ENCODE measurements at places on chromosomes 3 and 15.

GRCh38 chr3:107346564-107346963 is 30.7 kb upstream of the CCDC54 start:
- no peak for DNase-seq

DNA sequence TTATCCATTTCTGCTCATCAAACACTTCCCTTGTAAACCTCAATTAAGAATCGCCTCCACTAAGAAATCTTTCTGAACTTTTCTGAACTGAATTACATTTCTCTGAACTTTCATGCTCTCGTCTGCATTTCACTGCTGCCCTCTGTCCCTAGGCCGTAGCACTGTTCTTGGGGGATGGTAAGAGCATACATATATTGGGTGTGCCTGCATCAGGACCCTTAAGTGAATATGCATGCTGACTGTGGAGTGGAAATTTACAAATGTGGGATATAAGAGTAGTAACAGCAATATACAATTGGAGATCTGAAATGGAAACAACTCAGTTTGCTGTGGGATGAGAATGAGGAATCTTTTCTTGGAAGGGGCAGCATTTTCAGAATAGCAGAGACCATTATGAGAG is 148.6 kb downstream of the MCTP2 start:
- DNase-seq, result no peak

- DNase-seq, result no peak
Measured at GRCh38 chr3:53811143-53811927, 34.9 kb downstream of the CHDH start.

DNA sequence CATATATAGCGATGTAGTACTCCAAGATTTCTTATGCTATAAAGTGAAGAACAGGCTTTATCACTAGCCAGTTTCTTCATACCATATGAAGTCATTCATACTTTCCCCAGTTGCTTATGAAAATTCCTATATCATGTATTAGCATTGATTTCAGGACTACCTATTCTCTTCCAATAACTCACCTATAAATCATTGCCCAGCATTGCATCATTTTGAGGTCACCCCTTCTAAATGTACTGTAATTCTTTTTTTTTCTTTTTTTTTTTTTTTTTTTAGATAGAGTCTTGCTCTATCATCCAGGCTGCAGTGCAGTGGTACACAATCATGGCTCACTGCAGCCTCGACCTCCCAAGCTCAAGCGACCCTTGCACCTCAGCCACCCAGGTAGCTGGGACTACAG is 27.1 kb downstream of the RTP3 start:
- no peak for DNase-seq

- no peak for DNase-seq
Measured at GRCh38 chr3:72444656-72445223, 403.5 kb downstream of the SHQ1 start.

- no peak for DNase-seq
Measured at GRCh38 chr15:58171476-58172061, 33.4 kb downstream of the AQP9 start.

- DNase-seq, result no peak
Measured at GRCh38 chr3:161508852-161509477, 12.4 kb downstream of the OTOL1 start.

DNA sequence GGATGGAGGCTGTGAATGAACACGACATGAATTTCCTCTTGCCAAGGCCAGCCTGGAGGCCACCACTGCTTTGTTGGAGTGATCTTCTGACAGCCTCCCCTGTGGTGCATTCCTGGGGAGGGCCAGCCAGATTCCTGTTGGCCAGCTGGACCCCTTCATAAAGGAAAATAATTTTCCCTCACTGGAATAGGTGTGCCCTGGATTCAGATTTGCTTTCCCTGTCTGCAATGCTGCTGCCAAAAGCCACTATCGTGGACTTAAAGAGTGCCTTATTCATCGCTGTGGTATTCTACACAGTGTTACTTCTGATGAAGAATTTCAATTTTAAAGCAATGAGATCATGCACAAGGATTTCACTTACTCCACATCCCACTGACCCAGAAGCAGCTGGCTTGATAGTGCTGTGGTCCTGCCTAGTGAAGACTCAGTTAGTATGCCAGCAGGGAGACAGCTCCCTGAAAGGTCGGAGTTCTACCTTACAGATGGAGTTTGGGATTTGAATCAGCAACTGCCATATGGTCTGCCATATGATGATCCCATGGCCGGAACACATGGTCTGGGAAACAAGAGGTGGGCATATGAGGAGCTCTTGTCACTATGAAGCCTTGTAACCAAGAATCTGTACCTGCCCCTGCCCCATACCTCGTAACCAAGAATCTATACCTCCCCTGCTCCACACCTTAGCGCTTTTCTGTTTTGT is 145.2 kb downstream of the KLF13 start:
- no peak for DNase-seq

DNA sequence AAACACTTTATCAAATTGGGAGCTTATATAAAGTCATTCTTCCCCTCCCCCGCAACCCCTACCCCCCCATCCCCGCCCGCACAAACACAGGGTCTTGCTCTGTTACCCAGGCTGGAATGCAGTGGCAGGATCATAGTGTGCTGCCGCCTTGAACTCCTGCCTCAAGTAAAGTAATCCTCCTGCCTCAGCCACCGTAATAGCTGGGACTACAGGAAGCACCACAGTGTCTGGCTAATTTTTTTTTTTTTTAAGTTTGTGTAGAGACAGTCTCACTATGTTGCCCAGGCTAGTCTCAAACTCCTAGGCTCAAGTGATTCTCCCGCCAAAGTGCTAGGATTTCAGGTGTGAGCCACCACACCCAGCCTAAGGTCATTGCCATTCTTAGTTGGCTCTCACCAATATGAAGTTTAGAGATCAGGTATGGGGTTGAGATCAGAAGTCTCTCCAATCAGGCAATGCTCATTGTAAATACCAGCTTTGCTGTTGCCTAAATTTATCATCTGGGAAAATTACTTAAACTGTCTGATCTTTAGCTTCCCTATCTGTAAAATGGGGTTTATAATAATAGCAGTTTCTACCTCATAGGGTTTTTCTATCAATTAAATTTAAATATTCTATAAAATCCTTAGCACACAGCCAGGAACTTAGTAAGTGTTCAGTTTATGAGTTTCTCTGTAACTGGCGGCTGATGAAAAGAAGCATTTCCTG is 60.3 kb downstream of the TGFBR2 start:
- DNase-seq, result no peak

- DNase-seq, result no peak
Measured at GRCh38 chr15:83057002-83057401, 10.1 kb downstream of the BTBD1 start.

GRCh38 chr15:58053315-58054153 is 12.0 kb downstream of the ALDH1A2 start:
- DNase-seq, result no peak

DNA sequence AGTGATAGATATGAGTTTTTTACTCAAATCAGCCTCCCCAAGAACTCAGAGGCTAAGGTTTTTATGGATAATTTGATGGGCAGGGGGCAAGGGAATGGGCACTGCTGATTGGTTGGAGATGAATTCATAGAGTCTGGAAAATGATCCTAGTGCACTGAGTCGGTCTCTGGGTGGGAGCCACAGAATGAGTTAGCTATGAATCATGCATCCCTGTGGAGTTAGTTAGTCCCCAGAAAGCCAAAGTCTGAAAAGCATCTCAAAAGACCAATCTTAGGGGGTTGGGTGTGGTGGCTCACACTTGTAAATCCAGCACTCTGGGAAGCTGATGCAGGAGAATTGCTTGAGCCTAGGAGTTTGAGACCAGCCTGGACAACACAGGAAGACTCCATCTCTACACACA is 516.1 kb downstream of the AGBL1 start:
- no peak for DNase-seq

DNA sequence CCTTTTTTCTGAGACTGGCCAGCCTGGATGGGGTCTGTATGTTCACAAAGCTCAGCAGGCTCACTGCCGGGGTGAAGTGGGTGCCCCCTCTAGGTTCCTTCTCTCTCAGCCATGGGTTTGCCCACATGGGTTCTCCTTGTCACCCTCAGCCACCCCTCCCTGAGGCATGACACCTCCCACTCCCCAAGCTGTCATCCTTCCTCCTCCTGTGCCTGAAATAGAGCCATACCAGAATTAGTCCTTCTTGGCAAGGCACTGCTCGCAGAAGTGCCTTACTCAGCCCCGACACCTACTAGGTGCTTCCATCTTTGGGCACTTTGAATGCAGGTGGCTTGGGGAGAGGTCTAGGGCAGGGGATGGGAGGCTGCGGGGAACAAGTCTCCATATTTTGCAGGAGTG is 62.9 kb upstream of the SEC13 start:
- no peak for DNase-seq

DNA sequence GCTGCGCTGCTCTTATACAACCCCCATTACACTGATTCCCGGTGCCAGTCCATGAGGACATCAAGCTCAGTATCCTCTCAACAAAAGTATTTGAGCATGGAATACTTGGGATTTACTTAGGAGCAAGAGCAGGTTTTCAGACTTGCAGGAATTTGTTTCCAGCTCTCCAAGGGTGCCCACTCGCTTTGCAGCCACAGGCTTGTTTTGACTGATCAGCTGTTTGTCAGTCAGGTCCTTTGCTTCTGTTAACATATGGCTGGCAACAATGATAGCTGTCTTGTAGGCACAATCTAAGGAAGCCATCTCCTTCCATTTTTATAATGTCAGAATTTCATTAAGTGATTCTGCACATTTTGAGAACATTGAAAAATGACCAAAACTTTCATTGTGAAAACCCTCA is 38.2 kb upstream of the MCF2L2 start:
- no peak for DNase-seq

GRCh38 chr3:83034806-83035703 is 1273.6 kb upstream of the GBE1 start:
- no peak for DNase-seq

DNA sequence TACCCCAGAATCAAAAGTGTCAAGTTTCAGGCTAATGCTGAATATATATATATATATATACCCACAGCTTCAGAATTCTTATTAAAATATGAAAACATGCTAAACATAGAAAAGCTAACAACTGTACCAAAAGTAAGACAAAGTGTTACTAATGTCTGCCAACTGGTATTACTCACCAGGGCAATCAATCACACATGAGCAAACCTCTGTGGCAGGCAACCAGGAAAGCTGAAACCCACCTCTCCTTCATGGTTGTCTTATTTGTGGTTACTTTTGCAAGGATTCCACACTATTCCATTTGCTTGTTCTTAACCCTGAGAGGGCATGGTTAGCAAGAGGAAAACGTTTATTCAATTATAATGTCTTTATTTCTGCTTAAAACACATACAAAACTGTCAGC is 512.3 kb upstream of the MDFIC2 start:
- DNase-seq, result no peak

- DNase-seq, result no peak
Measured at GRCh38 chr15:35834216-35834830, 288.4 kb upstream of the DPH6 start.

DNA sequence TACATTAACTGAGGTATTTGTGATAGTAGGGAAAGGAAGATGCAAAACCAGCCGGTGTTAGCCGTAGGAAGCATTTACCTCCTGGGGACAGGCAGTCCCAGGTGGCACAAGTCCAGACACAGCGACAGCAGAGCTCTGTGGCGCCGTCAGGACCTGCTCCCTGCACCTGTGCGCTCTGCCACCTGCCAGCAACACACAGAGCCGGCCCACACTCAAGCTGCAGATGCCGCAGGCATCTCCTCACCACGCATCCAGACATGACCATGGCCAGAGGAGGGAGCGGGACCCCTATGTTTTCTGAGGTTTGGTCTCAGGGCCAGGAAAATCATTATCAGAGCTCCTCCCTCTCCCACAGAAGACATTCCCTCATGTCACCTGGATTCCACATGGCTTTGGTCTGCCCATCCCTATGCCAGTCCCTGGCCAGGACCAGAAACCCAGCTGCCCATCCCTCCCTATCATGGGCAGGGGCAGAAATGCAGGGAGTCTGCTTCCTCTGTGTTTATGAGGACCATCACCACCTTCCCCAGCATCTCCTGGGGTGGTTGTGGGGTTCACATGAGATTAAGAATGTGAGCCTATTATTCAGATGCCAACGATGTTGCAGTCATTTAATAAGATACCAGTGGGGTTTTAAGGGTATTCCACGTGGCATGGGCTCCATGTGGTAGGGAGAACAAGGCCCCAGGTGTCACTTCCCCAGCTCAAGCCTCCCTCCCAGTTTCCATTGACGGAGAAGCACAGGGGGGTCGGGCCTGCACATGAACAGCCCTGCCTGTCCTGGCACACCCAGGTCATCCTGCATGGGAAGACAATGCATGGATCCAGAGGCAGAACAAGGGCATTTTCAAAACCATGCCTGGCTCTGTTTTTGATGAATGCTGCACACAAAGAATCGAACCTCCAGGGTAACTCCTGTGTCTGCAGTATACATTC is 251.1 kb downstream of the OCA2 start:
- DNase-seq, result no peak

DNA sequence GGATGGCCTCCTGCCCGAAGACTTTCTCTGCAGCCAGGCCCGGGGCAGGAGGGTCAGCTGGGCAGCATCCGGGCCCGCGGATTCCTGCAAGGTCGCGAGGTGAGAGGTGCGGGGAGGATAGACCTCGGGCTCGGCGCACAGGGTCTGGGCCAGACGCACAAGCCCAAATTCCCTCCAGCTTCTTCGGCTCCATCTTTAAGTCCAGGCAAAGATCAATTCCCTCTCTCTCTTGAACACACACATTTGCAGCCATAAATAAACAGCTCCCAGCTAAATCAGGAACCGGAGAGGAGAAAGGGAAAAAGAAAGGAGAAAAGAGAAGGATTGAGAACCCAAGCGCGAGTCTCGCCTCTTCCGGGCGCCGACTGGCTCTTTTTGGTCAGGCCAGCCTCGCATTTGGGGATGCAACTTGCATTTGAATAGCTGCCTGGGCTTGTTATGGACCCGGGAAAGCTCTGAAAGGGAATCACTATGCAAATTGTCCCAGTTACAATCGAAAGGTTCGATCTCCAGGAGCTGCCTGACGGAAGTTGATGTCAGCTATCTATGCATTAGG is 14.5 kb upstream of the ONECUT1 start:
- DNase-seq, result peak; percentile 27

- no peak for DNase-seq
Measured at GRCh38 chr3:36814066-36814717, 49.8 kb upstream of the DCLK3 start.

GRCh38 chr15:40721701-40722100 is 26.7 kb downstream of the RAD51 start:
- DNase-seq, result no peak

GRCh38 chr15:79978655-79979514 is 7.9 kb upstream of the BCL2A1 start:
- no peak for DNase-seq

DNA sequence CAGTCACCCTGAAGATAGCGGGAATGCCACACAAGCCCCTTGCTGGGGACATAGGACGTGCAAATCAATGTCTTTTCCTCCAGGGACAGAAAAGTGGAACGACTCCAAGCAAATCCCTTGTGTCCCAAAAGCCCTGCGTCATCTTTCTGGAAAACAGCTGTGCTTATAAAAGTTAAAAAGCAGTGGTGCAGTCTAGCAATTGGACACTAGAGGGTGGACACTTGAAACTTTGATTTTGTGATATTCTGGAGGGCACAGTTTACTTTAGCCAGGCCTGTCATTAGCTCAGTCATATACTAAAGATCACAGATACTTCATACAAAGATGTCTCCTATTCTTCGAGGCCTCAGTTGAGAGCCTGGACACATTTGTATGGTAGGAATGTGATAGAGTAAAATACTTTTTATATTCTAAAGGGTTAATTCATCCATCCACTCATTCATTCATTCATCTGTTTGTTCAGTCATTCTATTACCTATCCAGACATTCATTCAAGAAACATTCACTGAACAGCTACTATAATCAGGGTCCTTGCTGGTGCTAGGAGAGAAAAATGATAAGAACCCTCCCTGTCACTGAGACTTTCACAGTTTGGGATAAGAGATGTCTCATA is 63.8 kb upstream of the ANKRD34C start:
- DNase-seq, result no peak

GRCh38 chr3:61669668-61670299 is 108.4 kb downstream of the PTPRG start:
- no peak for DNase-seq

All from neural crest cell (in vitro differentiated cells).